Ovary (tissue), 10 donors: ENCODE measurements at places on chromosomes 5 and 9. TPM values are rescaled to one million over a fixed set of nuclear protein-coding genes. Genes with fewer than 3 reads are reported as not detected.

PCDHGA11 gene
- 5.7 TPM for total RNA-seq

SEMA4D gene
- 19.0 TPM for total RNA-seq

QRFP gene
- not detected for total RNA-seq

NTRK2 gene
- 9.3 TPM for total RNA-seq

RELL2 gene
- 0.58 TPM for total RNA-seq

CDH9 gene
- total RNA-seq = not detected

EGFLAM gene
- total RNA-seq = 28.8 TPM

FABP6 gene
- not detected for total RNA-seq

- no peaks in the 10 kb centered on the region for H3K4me1 ChIP-seq
- no peaks in the 10 kb centered on the region for H3K27me3 ChIP-seq
- DNase-seq = no peak
- no peaks in the 10 kb centered on the region for H3K36me3 ChIP-seq
Observed at GRCh38 chr9:133779081-133779480, 40.9 kb upstream of the SARDH start.

DNA sequence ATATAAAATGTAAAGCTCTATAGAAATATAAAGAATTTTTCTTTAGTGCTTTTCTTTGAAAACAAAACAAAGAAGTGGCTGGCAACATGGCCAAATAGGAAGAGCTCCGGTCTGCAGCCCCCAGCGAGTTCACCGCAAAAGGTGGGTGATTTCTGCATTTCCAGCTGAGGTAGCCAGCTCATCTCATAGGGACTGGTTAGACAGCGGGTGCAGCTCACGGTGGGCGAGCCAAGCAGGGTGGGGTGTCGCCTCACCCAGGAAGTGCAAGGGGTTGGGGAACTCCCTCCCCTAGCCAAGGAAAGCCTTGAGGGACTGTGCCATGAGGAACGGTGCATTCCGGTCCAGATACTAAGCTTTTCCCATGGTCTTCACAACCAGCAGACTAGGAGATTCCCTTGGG lies 21.0 kb upstream of the TIMD4 start:
- no peak for DNase-seq
- H3K4me3 ChIP-seq = no peak overlapping the region
- H3K27me3 ChIP-seq = no peaks in the 10 kb centered on the region
- H3K4me1 ChIP-seq = no peaks in the 10 kb centered on the region
- no peaks in the 10 kb centered on the region for H3K36me3 ChIP-seq

DNA sequence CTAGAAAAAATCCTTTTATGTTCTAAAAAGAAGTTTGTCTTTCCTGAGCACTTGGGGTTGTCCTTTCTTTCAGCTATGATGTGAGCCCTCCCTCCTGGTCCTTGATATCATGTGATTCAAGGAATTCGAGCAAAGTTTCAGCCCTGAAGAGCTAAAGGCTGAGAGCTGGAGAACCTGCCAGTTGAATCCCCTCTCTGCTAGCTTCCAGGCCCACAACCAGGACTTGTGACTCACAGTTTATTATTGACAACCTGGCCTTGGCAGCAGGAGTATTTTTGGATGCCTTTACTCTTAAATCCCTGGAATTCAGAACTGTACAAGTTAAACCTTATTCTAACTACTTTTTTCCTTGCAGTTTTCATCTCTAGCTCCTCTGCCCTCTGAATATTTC lies 182.8 kb downstream of the SPOCK1 start:
- no peaks in the 10 kb centered on the region for H3K4me1 ChIP-seq
- no peaks in the 10 kb centered on the region for H3K36me3 ChIP-seq
- H3K4me3 ChIP-seq = no peak overlapping the region

DNA sequence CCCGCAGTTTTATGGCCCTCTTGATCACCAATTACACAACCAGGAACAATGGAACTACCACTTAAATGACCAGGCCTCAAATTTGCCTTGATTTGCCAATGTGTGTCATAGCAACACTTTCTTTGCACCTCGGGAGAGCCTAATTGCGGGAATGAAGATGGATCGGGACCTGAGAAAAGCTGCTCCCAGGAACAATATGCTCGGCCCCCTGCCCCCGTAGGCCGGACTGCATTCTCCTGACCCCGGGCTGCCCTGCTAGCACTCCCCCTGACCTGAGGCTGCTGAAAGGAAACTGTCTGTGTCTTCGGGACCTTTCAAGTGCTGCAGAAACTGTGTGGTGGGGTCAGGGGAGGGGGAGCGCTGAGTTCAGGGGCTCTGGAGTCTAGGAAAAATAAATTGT lies 294.3 kb upstream of the IRX1 start:
- no peak for DNase-seq
- H3K36me3 ChIP-seq = no peaks in the 10 kb centered on the region
- no peak overlapping the region for H3K27ac ChIP-seq
- H3K4me3 ChIP-seq = no peak overlapping the region

DNA sequence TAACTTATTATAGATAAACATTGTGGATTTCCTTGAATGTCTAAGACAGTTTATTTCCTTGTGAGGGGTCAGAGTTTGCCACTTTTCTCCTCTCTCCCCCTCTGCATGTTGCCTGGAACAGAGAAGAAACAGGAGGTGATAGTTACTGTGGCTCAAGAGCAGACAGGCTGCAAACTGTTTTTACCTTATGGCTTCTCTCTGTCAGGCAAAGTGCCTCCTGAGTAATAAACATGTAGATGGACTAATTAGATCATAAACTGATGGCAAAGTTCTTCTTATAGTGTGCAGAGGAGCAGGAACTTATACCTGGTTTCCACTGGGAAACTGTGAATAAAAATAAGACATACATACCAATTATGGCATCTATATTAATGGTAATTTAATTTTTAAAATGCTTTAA lies 133.1 kb upstream of the CDH12 start:
- H3K36me3 ChIP-seq = no peaks in the 10 kb centered on the region
- no peaks in the 10 kb centered on the region for H3K4me1 ChIP-seq
- no peaks in the 10 kb centered on the region for H3K27me3 ChIP-seq
- no peak overlapping the region for H3K4me3 ChIP-seq
- DNase-seq = no peak

GRCh38 chr5:96546120-96546519 lies 113.1 kb upstream of the PCSK1 start:
- H3K27ac ChIP-seq = no peak overlapping the region
- H3K27me3 ChIP-seq = no peaks in the 10 kb centered on the region
- H3K36me3 ChIP-seq = no peaks in the 10 kb centered on the region
- no peak for DNase-seq
- H3K4me1 ChIP-seq = no peaks in the 10 kb centered on the region

- H3K4me1 ChIP-seq = peaks cover 1% of the 10 kb centered on the region
- no peaks in the 10 kb centered on the region for H3K36me3 ChIP-seq
- H3K4me3 ChIP-seq = no peak overlapping the region
- no peak for DNase-seq
Observed at GRCh38 chr5:41821051-41821450, 49.2 kb downstream of the OXCT1 start.
